ENCODE measurements at places on chromosomes 6 and 20.

GRCh38 chr20:44997171-44997570 lies 30.9 kb downstream of the STK4 start:
- no peak for DNase-seq

DNA sequence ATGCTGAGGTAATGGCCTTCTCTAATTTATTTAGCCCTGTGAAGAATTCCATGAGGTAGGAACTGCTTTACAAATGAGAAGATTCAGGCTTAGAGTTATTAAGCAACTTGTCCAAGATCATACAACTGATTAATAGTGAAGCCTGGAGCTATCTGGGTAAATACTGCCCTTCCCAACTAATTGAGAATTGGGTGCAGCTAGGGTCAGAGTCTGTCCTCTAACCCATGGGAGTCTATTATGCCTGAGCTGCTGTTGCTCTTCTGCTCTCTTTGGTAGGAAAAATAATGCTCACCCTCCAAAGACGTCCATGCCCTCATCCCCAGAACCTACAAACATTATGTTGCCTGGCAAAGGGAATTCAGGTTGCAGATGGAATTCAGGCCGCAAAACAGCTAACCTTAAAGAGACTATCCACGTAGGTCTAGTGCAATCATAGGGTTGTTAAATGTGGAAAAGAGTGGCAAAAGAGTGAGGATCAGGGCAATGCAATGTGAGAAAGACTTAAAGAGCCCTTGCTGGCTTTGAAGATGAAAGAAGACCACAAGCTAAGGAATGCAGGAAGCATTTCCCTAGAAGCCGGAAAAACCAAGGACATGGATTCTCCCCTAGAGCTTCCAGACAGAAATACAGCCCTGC lies 90.1 kb downstream of the SPTLC3 start:
- DNase-seq, result no peak

DNA sequence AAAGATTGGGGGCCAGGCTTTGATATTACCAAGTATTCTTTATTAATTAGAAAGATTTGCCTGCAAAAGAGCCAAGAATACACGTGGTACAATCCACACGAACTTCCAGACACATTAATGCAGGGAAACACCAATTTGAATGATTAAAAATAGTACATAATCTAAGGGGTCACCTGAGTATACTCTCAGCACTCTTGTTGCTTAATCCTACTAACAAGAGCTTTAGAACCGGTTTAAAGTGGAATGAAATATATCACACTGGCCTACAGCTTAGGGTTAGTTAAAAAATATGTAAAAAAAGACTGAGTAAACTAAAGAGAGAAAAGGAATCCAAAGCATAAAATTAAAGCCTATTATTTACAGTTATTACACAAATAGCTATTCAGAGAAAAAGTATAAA lies 49.0 kb downstream of the COL9A1 start:
- DNase-seq, result no peak

DNA sequence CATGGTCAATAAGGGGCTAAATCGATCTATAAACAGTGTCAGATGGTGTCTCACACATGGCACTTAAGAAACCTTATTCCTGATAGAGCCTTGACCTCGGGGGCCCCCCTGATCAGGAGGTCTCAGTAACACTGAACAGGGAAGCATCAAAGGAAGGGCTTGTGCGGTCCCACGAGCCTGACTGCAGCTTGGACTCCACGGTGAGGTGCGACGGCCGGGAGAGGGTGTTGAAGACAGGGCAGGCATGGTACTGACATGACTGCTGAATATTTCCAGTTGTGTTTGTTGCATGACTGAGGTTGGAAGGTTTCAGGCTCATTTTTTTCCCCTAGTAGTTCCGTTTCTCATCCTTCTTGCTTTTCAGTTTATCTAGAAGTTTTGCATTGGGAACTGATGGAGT lies 107.1 kb upstream of the JAG1 start:
- DNase-seq, result no peak

GRCh38 chr20:46230801-46231282 lies 77.5 kb downstream of the CDH22 start:
- DNase-seq, result no peak

DNA sequence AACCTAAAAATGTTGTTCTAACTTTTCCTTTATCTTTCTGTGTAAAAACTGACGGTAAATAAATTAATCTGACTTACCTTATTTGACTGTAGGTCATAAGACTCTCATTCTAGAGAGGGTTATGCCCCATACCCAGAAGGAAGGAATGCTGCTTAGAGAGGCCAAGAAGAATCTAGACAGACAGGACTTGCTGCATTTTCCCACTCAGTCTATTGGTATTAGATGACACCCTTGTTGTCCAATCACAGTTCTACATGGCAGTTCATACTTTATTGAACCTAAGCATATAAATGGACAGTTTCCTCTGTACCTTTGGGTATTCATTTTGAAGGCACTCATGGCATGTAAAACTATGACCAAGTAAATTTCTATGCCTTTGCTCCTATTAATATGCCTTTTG lies 359.6 kb upstream of the ID4 start:
- no peak for DNase-seq

GRCh38 chr6:142235791-142236190 lies 66.0 kb upstream of the ADGRG6 start:
- no peak for DNase-seq

- DNase-seq, result no peak
Measured at GRCh38 chr6:156909212-156910010, 132.2 kb downstream of the ARID1B start.
